Endothelial cell (in vitro differentiated cells): ENCODE measurements at places on chromosomes 13 and 19.
A peak's percentile ranks its signal among the peaks of the same experiment; 100 is the strongest.

DNA sequence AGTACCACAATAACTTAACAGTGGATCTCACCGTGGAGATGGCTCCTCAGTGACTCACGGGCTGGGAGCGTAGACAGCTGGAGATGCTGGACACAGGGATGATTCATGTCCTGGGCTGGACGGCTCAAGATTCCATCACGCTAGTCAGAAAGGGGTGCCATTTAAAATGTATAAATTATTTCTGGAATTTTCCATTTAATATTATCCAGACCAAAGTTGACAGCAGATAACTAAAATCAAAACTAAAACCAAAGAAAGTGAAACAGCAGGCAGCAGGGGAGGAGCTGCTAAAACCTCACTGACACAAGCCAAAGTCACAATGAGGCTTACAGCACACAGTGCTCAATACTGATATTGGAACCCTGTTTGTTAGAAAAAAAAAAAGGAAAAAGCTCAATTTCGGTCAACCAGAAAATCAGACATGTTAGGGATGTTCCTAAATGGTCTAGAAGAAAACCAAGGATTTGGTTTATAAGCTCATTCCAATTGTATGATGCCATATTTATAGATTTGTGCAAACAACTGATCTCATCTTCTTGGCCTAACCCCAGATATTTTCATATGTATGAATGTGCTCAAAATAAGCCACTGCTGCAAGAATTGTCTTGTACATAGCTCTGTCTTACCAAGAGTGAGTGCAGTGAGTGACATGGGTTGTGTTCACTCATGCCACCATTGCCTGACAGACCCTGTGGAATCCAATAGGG, 111.8 kb downstream of the SACS start:
- DNase-seq, result no peak

DNA sequence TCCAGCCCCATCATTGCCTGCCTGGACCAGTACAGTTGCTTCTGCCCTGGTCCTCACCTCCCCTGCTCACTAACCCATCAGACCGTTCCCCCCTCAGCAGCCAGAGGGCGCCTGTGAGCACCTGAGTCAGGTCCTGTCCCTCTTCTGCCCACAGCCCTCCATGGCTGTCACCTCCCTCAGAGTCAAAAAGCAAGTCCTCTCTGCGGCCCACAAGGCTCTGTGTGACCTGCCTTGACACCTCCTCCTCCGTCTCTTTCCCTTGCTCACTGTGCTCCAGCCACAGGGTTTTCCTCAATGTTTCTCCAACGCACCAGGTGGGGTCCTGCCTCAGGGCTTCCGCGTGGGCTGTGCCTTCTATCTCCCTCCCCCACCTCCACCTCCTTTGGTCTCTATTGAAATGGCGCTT, 29.4 kb upstream of the PTPRS start:
- DNase-seq, result peak; percentile 91

DNA sequence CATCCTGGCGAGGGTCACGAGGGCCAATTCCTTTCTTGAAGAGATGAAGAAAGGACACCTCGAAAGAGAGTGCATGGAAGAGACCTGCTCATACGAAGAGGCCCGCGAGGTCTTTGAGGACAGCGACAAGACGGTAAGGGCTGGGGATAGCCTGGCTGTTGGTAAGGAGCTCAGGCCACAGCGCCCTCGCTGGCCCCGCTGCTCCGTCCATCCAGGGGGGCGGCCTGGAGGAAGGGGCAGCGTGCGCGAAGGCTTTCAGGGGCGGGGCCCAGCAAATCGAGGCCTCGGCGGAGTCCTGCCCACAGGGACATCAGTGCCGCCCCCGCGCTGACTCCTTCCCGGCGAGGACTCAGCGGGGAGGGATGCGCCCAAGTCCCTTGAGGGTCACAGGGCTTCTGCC, 6.9 kb downstream of the F10 start:
- no peak for DNase-seq

DNA sequence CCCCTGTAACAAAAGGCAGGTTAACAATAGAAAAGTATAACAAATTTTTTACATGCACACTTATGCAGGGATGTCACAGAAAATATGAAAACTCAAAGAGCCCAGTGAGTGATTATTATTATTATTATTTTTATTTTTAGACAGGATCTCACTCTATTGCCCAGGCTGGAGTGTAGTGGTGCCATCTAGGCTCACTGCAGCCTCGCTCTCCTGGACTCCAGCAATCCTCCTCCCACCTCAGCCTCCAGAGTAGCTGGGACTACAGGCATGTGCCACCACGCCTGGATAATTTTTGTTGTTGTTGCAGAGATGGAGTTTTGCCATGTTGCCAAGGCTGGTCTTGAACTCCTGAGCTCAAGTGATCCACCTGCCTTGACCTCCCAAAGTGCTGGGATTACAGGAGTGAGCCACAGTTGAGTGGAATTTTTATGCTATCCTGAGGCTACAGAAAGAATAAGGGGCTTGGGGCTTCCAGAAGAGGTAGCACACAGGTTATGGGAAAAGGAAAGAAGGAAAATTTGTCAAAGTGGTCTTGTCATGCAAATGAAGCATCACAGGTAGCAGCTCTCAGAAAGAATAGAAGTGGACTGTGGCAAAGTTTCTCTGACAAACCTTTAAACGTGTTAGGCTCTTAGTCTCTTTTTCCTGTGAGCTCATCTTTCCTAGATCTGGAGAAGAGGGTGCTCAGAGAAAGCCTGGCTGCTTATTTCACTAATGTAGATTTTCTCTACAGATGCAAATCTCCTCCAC, 87.7 kb upstream of the LSM14A start:
- no peak for DNase-seq

DNA sequence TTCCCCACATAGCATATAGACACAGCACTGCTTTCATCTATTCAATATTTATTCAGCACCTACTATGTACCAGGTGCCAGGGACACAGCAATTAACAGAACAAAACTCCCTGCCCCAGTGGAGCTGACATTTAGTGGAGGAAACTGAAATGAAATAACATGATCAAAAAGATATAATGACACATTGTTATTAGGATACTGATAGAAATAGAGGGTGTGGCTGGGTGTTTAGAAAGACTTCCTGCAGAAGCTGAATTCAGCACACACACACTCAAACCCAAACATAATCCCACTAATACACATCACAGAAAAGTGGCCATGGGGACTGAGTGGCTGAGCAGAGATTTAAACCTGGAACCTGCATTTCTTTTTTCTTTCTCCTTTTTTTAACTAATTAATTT, 3.8 kb upstream of the CDC37 start:
- DNase-seq, result no peak

DNA sequence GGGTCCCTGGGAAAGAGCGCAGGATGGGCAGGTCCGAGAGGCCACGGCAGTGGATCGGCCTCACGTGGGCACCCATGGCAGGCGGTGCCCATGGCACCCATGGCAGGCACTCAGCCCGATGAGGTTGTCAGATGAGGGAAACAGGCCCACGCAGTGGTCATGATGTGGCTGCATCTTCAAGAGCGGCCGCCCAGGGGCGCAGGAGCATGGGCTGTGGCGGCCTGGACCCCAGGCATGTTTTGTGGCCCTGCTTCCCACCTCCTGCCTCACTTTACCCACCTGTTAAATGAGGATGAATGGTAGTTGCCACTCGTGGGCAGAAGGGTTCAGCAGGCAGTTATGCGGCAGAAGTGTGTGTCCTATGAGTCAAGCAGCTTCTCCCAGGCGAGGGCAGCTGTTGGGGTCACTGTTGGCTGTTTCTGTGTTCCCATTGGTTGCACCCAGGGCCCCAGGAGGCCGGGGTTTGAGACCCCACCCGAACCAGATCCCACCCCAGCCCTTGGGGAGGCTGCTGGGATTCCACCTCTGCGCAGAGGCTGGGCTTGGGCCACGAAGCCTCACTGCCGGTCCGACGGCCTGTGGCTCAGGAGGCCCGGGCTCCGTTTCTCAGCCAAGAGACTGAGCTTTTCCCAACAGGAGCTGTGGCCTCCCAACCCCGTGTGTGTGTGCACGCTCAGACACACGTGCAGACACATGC, 30.0 kb downstream of the CSNK1G2 start:
- DNase-seq, result no peak

GRCh38 chr19:41353466-41354342, at the start of gene TGFB1:
Gene TGFB1, minus strand, starts transcription at chr19:41353922. Its CDS starts 878 bp downstream, at chr19:41353044.
- peak; percentile 85 for DNase-seq

GRCh38 chr13:42039946-42040729, 8.3 kb upstream of the DGKH start:
- DNase-seq, result peak; percentile 92

DNA sequence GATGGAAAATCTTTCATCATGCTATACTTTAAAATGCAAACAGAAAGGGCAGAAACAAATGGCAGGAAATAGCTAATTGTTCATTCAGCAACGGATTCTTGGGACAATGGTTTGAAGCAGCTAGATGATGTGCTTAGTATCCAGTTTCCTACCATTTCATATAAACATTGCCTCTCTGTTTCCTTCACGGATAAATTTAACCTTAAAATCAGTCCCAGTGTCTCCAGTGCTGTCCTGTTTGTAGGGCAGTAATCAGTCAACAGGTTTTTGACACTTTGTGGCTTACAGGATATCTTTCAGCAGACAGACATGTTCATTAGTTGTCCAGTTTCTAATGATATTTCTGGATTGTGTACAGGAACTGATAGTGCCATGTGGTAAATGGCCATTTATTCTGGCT, 24.7 kb upstream of the RB1 start:
- no peak for DNase-seq

- no peak for DNase-seq
These were observed 6.3 kb upstream of the RXFP2 start for GRCh38 chr13:31733066-31733465.

DNA sequence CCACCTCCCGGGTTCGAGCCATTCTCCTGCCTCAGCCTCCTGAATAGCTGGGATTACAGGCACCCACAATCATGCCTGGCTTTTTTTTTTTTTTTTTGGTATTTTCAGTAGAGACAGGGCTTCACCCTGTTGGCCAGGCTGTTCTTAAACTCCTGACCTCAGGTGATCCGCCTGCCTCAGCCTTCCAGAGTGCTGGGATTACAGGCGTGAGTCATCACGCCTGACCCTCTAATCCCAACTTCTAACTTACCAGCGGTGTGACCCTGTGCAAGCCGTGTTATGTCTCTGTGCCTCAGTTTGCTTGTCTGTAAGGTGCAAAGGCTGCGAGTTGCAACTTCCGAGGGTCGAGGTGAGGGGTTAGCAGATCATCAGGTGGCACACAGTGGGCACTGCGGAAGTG, 17.3 kb downstream of the ZSWIM4 start:
- no peak for DNase-seq
